ENCODE measurements at places on chromosomes 5 and 9.

- DNase-seq: no peak
Measured at GRCh38 chr5:28165096-28165495, 1126.7 kb upstream of the CDH9 start.

DNA sequence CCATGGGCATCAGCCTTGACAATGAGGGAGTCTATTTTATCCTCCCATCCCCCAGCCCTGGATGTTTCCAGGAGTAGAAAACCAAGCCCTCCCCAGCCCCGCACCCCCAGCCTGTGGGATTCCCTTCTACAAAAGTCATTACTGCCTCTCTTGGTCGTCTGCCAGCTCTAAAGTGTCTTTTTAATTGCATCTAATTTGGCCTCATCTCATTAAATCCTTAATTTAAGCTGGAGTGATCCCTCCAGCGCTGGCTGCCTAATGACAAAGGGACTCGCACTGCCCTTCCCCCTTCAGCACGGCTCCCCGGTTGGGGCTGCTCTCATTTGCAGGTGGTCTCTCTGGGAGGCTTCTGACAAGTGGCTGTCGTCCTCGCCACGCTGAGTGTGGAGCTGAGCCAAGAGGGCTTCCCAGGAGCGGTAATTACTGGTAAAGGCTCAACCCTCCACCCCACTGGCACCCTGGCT lies 107.9 kb upstream of the ALDH1B1 start:
- DNase-seq: peak; percentile 56

- no peak for DNase-seq
Measured at GRCh38 chr5:35094948-35095347, 47.2 kb upstream of the AGXT2 start.

DNA sequence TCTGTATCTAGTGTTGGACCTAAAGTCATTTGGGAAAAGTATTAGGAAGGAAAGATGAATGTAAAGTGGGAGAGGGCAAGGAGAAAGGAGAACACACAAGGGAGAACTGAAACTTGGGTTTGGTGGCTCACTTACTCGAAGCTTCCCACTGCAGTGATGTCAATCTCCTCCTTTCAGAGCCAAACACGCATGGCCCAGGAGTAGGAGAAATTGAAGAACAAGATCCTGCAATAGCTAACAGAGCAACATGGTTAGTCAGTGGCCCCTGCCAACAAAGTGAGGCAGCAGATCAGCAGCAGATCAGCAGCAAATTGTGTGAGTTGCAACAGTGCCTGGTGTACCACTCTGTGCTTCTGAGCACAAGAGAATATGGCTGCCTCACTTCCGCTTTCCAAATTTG lies 366.4 kb downstream of the PSAT1 start:
- no peak for DNase-seq

- no peak for DNase-seq
Measured at GRCh38 chr5:145681686-145682085, 153.5 kb downstream of the PRELID2 start.

DNA sequence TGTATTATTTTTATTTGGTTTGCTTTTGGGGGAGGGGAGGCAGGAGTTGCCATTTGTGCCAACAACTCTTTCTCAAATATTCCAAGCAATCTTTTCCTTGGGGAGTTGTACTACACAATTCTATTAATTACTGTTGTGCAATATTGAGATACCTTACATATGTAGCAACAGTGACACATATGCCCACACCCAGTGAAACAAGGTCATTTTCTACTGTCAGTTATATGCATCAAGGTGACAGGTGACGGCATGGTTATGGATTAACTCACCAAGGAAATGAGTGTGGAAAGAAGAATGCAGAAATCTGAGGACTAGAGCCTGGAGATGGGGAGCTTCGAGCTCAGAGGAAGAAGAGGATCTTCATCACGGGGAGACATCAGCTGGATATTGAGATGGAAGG lies 17.9 kb upstream of the MSMP start:
- no peak for DNase-seq

- no peak for DNase-seq
Measured at GRCh38 chr9:34687276-34688030, 3.6 kb downstream of the CCL19 start.

- DNase-seq: no peak
Measured at GRCh38 chr9:4509590-4509984, 19.3 kb downstream of the SLC1A1 start.

GRCh38 chr5:109907731-109908130 lies 218.0 kb downstream of the MAN2A1 start:
- no peak for DNase-seq

DNA sequence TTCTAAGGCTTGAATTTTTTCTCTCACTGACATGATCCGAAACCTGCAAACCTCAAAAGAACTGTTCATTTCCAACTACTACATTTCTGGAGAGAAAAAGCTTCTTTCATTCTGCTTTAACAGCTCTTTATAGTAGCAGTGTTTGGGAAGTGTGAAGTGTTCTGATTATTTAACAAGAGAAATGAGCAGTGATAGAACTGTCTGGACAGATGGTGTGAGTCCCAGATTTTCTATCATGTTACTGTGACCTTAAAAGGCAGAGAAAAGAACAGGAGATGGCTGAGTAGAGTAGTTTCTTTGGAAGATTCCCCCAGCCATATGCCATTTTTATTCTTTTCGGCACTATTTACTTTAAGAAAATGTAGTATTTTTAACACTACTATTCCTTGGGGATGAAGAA lies 41.3 kb upstream of the TAL2 start:
- no peak for DNase-seq

GRCh38 chr9:15977438-15977837 lies 424.6 kb downstream of the CCDC171 start:
- no peak for DNase-seq

DNA sequence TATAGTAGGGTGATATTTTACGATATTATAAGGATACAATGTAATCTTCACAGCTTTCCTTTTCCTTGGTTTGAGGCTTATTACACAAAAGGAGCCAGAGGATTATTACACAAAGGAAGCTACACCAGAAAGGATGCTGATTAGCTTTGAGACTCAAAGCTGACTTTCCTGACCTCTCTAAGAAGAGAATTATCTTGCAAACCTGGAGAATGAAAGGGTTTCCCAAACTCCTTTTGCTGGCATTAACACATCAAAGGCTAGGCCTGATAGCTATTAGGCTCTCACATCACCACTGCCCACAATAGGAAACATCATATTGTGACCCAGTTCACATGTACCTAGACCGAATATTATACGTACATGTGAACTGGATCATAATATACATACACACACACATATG lies 34.2 kb upstream of the CHD1 start:
- no peak for DNase-seq

DNA sequence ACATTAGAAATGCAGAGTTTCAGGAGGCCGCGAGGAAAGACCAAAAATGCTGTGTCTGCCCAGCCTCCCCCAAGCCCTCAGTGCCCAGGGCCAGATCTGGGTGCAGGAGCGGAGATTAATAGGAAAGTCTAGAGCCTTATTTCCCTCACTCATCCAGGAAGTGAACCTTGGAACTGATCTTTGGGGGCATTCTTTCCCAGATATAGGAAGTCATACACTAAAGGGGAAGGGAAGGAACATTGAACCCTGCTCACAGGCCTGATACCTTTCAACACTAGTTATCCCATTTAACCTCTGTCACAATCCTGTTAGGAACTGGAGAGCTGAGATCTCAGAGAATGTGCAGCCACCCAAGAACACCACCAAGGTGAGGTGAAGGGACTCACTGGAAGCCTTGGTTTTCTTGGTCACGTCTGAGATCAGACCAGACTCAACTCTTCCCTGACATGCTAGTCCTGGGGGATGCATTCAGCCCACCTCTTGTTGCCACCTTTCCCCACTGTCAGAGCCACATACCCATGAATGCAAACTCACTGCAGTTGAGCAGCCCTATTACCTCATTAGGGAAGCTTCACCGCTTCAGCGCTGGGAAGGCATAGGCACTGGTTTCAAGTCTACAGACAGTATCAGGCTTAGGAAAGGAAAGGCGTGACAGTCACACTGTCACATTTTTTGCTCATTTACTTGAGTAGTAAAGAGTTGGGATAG lies 95.0 kb downstream of the KIAA1958 start:
- DNase-seq: no peak

DNA sequence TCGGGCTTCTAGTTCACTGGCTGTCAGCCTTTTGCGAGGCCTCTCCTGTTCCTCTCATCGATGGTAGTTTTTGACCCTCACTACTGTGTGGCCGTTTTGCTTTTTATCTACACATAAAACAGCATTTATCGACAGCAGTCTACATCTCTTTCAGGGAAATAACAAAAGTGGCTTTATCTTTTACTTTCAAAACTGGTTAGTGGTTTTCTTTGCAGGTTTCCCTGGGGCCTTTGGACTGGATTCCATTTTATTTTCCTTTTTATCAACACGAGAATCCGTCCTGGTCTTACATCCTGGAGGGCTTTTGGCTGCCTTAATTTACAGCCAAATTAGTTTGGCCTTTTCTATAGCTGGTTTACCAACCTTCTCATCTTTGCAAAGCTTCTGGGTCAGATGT lies 793 bp upstream of the PKD2L2 start:
- DNase-seq: no peak

- DNase-seq: no peak
Measured at GRCh38 chr9:34363619-34364351, 12.9 kb downstream of the MYORG start.

DNA sequence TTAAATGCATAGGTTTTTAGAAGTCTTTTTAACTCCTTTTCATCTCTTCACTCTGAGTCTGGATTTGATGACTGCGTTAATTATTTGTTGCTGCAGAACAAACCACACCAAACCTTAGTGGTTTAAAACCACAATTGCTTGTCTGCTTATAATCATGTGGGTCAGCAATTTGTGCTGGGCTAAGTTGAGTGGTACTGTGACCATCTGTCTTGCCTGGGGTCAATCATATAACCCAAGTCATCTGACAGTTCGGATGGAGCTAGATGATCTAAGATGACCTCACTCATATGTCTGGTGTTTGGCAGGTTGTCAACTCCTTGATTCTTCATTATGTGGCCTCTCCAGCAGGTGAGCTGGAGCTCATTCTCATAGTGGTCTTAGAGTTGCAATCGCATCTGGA lies 219.1 kb upstream of the ELAVL2 start:
- DNase-seq: no peak

- no peak for DNase-seq
Measured at GRCh38 chr9:36928670-36929349, 105.3 kb downstream of the PAX5 start.

DNA sequence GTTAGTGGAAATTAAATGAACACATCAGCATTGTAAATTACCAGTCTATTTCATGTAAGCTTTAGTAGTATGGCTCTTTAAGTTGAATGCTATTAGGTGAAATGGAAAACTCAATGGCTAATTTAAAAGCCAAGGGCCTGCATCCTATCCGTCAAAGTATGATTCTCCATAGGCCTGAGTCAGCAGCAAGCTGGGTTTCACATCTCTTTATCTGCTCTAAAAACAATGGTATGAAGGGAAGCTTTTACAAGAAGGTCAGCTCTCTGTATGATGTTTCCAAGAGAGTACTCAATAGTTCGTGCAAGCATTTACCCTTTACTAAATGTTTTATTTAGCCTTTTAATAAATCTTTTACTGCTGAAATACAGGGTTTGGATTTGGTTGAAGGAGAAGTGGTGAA lies 62.8 kb downstream of the MAP1B start:
- DNase-seq: no peak

DNA sequence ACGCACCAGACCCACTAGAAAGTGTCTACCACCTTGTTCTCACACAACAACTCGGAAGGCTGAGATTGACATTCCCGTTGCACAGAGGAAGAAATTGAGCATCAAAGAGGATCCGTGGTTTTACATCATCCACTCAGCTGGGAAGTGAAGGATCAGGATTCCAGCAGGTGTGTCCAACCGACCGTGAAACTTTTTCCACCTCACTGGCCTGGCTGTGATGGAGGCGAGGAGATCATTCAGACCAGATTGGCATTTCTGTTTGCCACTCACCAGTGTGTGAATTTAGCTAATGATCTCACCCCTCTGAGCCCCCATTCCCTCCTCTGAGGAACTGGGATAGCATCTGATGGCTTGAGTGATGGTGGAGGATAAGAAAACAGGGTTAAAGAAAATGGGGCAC lies 46.7 kb upstream of the CPLX2 start:
- no peak for DNase-seq

- DNase-seq: no peak
Measured at GRCh38 chr9:81634915-81635516, 54.3 kb downstream of the TLE1 start.

DNA sequence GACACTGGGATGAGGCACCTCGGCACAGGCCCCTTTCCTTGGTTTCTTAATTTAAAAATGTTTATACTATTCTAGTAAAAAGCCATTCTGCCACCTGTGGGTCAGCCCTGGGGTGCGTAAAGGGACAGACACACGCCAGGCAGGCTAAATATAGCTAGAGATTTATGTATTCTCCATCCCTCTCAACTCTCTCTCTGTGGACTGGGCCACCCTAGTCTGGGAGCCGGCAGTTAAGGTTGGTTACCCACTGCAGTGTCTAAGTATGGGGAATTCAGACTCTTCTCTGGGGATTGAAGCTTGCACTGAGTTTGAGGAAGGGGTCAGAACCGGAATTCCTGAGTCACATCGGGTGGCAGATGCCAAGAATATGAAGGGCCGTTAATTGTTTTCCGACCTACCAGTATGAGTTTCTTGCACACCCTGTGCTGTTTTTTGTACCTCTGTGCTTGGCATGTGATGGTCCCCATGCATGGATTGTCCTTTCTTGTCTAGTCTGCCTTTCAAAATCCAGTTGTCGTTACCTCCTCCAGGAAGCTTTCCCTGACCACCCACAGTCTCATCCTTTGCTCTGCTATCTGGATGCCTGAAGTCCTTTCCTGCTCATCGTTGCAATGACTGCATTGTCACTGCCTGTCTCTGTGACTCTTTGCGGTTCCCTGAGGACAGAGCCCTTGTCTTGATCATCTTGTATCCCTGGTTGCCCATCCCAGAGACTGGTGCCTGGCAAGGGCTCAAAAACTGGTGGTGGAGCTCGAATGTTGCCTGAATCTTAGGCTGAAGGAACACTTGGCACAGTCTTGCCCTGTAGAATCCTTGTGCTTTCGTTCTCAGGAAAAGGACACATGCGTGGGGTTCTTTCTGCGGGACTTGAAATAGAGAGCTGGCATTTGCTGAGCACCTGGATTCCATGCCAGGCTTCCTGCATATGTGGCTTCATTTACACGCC lies 2.1 kb downstream of the NEURL1B start:
- DNase-seq: no peak

DNA sequence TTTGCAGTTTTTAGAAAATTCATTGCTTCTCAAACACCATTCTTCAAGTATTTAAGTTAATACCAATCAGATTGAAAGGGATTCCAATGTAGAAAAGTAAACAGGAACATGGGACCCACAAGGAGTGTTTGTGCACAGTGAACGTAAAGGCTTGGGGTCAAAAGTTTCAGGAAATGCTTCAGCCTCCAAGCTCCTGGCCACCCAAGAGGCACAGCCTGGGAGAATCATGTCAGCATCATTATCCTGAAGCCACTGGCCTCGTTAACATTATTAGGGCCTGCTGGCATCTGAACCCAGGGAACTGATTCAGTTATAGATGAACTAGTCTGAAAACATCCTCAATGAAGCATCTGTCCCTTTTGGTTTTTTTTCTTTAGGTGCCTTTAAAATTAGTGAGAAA lies 122.9 kb downstream of the NXNL2 start:
- no peak for DNase-seq

GRCh38 chr5:153551537-153552079 lies 61.1 kb downstream of the GRIA1 start:
- DNase-seq: no peak

GRCh38 chr9:87537625-87538024 lies 40.0 kb downstream of the DAPK1 start:
- no peak for DNase-seq

Measured in D721Med (cell line).